ENCODE measurements at places on chromosomes 13 and 19.

- DNase-seq = no peak
Measured at GRCh38 chr13:98664924-98665637, 87.4 kb downstream of the SLC15A1 start.

- no peak for DNase-seq
Measured at GRCh38 chr13:44792096-44792495, 197.2 kb downstream of the NUFIP1 start.

GRCh38 chr19:5690955-5691821 lies 1.1 kb downstream of the RPL36 start:
- DNase-seq = peak; percentile 67

GRCh38 chr13:106352850-106353249 lies 182.6 kb downstream of the EFNB2 start:
- DNase-seq = no peak

- no peak for DNase-seq
Measured at GRCh38 chr13:99743094-99743493, 228.5 kb downstream of the ZIC5 start.

GRCh38 chr13:94799299-94799698 lies 87.0 kb upstream of the SOX21 start:
- no peak for DNase-seq

DNA sequence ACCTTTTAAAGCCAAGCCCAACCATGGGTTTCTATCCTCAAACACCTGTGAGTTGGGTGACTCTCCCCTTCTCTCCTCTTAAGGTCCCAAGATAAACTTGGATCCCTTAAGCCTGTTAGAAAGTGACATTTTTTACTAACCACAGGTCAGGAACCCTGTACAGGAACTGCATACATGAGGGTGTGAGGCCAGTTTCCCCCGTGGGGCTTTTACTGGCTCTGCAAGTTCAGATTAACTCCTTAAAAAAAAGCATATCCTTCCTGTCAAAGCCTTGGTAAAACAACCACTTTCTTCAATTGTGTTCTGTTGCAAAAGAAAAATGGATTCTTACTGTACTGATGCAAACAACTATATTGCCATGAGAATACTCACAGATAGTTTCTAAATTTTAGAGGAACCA lies 2638.7 kb upstream of the PCDH20 start:
- no peak for DNase-seq

DNA sequence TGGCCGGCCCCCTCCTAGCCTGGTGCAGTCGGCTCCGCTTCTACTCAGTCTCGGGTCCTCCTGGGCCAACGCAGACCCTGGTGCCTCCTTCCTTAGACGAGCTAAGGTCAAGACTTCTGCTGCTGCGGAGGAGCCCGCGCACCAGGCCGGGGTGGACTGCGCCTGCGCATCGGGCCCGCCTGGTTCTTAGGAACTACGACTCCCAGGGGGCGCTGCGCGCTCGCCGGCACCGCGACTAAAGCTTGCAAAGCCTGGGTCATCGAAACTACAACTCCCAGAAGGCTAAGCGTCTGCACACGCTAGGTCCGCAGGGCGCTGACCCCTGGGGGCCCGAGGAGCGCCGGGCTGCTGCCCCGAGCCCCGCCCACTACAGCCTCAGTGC lies at the start of gene ZNF835:
ZNF835 (minus strand) TSS at position 145 of the 382 bp plus-strand sequence. CDS start 6,559 bp downstream, outside the sequence.
- peak; percentile 94 for DNase-seq

GRCh38 chr19:18230941-18231734 lies 4.9 kb upstream of the PDE4C start:
- DNase-seq = no peak
